Effector CD8-positive, alpha-beta T cell (primary cell): ENCODE measurements at places on chromosomes 4 and X.

GRCh38 chrX:148940411-148940996, 440.1 kb downstream of the AFF2 start:
- DNase-seq: no peak

GRCh38 chrX:23656684-23657083, 10.6 kb upstream of the PRDX4 start:
- DNase-seq: no peak

GRCh38 chrX:38225093-38225492, 4.4 kb upstream of the SRPX start:
- no peak for DNase-seq

DNA sequence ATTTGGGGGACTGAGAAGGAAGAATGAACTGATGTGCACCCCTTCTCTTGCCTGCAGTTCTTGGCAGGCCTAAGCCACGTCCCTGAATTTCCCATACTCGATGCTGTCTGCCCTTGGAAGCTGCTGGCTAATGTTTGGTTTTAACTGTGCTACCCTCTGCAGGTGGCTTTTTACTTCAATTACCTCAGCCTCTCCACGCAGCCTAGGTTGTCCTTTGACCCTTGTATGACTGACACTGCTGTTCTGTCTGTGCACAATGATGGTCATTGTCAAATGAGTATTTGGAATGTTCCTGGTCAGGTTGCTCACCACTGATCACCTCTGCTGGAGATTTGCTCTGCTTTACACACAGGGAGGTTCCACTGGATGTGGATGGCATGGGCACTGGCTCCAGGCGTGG, 137.1 kb downstream of the ZNF518B start:
- no peak for DNase-seq

DNA sequence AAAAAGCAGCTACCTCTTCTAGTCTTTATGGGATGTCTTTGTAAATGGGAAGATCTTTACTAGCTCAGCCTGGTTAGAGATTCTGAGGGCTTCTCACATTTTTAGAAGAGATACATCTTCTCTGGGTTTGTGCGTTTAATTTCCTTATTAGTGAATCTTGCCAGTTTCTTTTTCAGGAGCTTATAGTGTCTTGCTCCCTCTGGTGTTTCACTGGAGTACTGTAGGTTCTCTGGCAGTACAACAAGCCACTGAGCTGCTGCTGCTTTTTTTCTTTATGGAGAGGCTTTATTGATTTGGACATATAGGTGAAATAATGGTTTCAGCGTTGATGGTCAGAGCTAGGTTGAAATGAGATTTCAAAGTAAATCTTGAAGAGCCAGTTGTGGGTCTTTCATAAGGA, 82.9 kb downstream of the LAS1L start:
- DNase-seq: no peak

DNA sequence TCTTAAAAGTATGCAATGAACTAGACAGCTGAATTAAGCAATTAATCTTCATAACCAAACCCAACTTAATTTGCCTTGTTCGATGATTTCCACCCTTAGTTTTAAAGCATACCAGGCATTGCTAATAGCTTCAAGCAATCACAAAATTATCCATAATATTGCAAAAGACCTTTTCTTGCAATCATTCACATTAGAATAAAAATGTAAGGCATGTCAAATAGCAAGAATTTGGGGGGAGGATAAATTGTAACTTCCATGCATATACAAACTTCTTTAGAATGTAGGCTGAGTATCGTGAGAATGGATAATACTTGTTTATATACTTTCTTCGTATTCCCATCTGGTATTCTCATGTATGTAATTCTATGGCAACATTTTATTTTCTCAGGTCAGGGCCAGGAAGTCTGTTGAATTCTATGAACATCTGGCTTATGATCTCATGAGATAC, 28.7 kb upstream of the BMP2K start:
- no peak for DNase-seq

DNA sequence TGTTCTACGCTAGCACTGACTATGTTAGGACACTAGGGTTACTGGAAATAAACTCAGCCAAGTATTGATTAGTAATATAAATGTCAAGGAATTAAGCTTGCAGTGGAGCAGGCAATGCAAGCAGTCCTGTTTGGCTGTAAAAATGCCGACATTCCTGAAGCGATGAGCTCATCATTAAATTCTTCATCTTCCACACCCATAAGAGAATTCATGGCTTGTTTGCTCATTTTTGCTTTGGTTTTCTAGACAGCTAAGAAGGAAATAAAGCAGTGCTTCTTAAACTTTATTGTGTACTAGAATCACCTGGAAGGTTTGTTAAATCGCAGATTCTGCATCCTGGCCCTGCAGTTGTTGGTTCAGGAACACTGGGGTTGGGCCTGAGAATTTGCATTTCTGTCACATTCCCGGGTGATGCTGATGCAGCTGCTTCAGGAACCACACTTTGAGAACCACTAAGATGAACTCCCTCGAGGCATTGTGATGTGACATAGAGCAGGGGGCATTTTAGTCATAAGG, 17.8 kb downstream of the ANXA3 start:
- no peak for DNase-seq

- no peak for DNase-seq
Observed at GRCh38 chrX:16671005-16671404, 21.0 kb downstream of the S100G start.

DNA sequence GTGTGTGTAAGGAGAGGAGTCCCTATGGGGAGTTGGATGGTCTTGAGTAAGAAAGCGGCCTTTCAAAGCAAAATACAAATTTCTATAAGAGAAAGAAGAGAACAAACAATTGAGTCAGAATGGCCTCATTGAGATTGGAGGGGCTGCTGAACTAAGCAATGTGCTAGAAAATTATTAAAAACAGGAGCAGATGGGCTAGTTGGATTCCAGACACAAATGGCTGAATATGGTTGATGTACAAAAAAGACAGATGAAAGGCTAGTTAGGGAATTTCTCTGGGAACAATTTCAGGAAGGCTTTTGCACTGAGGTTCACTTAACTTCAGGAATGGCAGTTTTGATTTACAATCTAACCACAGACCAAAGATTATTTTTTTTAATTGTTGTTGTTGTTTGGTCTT, 1806.8 kb upstream of the TENM3 start:
- no peak for DNase-seq

DNA sequence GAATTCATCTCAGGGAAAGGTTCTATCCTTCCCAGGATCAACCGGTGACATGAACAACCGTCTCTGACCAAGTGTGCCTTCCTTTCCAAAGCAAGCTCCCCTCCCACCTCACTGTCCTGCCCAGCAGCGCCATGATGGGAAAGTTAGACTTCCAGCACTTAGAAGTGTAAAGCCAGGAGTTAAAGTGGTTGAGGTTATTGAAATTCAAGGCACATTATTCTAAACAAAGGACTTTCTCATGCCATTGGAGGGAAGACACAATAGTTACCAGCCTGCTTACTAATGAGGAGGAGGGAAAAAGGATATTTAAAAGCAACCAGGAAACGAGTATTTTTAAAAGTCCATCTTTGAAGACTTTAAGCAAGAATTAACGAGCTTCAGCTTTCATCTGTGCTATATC, 96.8 kb downstream of the NSUN7 start:
- DNase-seq: no peak
